ENCODE measurements at places on chromosomes 13 and 19.
A peak's percentile ranks its signal among the peaks of the same experiment; 100 is the strongest.

GRCh38 chr19:47464675-47465419, 6.8 kb downstream of the SLC8A2 start:
- no peak for DNase-seq

DNA sequence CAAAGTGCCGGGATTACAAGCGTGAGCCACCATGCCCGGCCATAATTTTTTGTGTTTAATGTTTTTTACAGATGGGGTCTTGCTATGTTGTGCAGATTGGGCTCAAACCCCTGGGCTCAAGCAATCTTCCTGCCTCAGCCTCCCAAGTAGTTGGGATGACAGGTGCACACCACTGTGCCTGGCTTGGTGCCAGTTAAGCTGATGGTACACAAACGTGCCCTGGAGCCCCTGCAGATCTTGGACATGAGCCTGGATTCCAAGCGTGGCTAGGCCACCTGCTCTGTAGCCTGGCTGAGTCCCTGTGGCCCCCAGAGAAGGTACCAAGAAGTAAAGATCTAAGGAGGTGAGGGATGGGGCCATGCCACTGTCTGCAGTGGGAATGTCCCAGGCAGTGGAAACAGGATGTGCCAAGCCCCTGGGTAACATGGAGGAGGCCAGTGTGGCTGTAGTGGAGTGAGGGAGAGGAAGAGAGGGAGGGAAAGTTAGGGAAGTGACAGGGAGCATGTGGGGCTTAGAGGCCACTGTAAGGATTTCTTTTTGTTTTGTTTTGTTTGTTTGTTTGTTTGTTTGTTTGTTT, 7.0 kb downstream of the PRODH2 start:
- no peak for DNase-seq

GRCh38 chr19:14142262-14143190, 6.1 kb upstream of the ASF1B start:
- no peak for DNase-seq

- DNase-seq: no peak
Measured at GRCh38 chr13:44302233-44302632, 71.4 kb upstream of the SERP2 start.

GRCh38 chr19:29532956-29533355, 7.2 kb downstream of the VSTM2B start:
- DNase-seq: no peak

DNA sequence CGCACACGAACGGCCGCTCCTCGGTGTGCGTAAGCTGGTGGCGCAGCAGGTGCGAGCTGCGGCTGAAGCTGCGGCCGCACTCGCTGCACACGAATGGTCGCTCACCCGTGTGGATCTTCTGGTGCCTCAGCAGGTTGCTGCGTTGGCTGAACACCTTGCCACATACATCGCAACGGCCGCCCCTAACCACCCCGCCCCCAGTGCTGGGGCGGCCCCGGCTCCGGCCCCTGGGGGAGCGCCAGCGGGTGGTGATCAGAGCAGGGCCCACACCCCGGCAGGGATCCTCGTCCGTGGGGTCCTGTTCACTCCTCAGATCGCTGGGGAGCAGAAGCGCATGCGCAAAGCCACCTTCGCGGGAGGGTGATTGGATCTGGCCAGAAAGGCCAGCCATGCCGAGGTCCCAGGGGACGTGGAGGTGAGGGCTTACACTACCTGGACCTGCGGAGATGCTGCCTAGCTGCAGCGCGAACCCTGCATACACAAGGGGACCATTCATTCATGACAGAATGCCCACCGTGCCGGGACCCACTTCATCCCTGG, 4.7 kb upstream of the UBE2M start:
- DNase-seq: no peak

GRCh38 chr13:109251956-109252355, 534.4 kb downstream of the IRS2 start:
- DNase-seq: no peak

- DNase-seq: no peak
Measured at GRCh38 chr13:112072534-112073244, 5.7 kb downstream of the SOX1 start.

DNA sequence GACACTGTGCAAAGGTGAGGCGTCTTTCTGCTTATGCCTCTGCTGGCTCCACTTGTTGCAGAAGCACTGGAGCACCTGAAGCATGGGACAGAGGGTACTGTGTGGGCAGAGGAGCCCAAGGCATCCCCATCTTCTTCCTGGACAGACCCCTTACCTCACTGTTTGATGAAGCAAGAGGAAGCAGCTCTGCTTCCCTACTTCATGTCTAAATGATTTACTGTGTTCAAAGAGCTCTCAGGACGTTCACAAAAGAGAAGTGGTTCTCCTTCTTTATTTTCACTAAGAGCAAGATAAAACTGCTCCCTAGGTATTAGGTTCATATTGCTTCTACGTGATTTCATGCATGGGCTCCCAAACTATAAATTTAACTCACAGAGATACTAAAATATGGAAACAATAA, 1635.4 kb upstream of the SLC10A2 start:
- no peak for DNase-seq

DNA sequence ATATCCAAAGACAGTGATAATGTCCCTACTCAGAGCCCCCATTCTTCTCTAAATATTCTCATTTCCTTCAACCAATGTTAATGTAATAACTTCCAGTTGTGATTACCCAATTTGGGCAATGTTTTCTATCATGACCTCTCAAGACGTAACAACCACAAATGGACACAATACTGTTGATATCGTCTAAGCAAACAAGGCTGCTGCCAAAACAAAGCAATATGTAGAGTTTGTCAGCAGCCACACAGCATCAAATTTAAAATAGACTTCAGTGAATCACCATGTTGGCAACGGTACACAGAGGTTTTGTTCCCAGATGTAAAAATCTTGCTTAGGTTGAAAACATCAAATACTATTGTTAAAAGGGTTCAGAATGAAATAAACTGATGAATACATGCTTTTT, 205.1 kb downstream of the DACH1 start:
- peak; percentile 15 for DNase-seq

GRCh38 chr13:66933994-66934393, 296.1 kb downstream of the PCDH9 start:
- DNase-seq: peak; percentile 48
